ENCODE measurements at places on chromosomes 2 and 18.

GRCh38 chr2:106267997-106268396 lies 73.9 kb upstream of the UXS1 start:
- DNase-seq = no peak

- DNase-seq = no peak
These were observed 1.7 kb downstream of the CFAP221 start for GRCh38 chr2:119545754-119546446.

- no peak for DNase-seq
These were observed 347.6 kb upstream of the VRK2 start for GRCh38 chr2:57698935-57699449.

- DNase-seq = peak; percentile 80
These were observed 4.3 kb downstream of the COL3A1 start for GRCh38 chr2:188978291-188979081.

GRCh38 chr2:109471658-109472057 lies 142.1 kb downstream of the SEPTIN10 start:
- no peak for DNase-seq

DNA sequence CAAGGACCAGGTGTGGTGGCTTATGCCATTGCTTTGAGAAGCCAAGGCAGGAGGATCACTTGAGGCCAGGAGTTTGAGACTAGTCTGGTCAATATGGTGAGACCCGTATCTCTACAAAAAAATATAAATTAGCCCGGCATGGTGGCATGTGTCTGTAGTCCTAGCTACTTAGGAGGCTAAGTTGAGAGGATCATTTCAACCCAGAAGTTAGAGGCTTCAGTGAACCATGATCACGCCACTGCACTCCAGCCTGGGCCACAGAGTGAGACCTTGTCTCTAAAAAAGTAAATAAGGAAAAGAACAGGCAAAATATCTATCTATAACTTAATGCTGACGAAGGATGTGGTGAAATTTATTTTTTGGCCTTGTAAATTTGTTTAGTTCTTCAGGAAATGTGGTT lies 78.1 kb downstream of the UGGT1 start:
- no peak for DNase-seq

- peak; percentile 45 for DNase-seq
These were observed 57.1 kb downstream of the MAP4K4 start for GRCh38 chr2:101754618-101755017.

GRCh38 chr2:230928701-230929380 lies 3.8 kb upstream of the GPR55 start:
- no peak for DNase-seq

GRCh38 chr2:174014011-174014698 lies 49.0 kb upstream of the SP3 start:
- no peak for DNase-seq

DNA sequence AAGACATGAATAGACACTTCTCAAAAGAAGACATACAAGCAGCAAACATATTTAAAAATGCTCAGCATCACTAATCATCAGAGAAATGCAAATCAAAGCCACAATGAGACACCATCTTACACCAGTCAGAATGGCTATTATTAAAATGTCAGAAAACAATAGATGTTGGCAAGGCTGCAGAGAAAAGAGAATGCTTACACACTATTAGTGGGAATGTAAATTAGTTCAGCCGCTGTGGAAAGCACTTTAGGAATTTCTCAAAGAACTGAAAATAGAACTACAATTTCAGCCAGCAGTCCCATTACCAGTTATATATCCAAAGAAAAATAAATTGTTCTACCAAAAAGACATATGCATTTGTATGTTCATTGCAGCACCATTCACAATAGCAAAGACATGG lies 61.7 kb downstream of the STRADB start:
- no peak for DNase-seq

GRCh38 chr2:86016581-86016980 lies 89.1 kb downstream of the POLR1A start:
- no peak for DNase-seq

DNA sequence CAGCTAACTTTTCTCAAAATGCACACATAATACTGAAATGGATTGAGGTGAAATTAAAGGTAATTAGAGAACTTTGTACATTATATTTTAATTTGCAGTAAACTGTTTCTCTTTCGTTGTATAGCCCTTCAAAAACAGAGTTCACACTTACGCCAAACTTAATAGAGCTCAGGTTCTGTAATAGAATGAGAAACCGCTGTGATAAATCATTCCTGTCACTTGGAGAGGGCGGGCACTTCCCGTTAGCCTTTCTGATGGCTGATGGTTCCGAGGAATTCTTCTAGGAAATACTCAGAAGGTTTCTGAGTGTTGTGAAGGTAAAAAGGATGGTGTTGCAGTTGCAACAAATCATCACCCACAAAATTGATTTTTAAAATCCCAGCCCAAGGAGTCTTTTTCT lies 155.8 kb upstream of the ALKAL2 start:
- DNase-seq = no peak

DNA sequence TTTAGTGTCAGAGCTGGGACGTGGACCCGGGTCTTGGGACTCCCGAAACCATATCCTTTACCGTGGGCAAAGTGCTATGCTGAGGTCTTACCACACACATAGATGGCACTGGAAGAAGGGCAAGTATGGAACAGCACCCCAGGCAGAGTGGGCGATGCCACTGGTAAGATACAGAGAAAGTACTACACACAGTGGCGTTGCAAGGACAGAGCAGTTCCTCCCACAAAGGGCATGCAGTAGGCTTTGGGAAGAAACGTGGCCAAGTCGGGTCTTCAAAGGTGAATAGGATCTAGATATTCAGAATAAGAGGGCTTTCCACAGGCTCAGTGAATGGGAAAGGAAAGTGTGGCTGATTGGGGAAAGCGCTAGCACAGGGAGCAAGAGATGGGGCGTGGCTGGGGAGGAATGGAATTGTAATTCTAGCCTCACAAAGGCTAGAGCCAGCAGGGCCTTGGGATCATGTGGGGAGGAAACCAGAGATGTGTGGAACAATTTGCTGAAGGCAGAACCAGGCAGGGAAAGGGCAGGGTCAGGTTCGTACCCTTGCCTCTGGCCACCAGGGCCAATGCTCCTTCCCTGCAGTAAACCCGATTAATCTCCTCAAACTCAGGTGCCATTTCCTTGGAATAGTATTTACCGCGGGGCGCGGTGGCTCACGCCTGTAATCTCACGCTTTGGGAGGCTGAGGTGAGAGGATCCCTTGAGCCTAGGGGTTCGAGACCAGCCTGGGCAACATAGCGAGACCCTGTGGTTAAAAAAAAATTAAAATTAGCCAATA lies 36.0 kb downstream of the PCBP1 start:
- peak; percentile 48 for DNase-seq

GRCh38 chr2:45177870-45178269 lies 168.6 kb upstream of the SIX2 start:
- peak; percentile 97 for DNase-seq

DNA sequence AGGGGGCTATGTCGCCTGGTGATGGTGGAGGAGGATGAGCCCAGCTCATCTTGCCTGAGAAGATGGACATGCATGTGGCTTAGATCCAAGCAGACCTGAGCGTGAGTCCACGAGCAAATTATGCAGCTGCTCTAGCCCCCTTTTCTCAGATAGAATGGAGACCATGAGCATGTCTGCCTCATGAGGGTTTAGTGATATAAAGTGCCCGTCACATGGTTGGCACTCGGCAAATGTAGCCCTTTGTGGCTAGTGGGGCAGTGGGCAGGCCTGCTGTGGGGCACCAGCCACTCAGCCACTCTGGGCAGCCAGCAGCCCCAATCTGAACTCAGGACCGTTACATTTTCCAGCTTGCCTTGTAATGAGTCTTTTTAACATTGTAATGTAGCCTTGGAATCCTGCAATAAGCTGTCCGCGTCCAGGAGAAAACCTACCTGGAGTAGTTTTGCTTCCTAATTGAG lies 92.1 kb upstream of the HS6ST1 start:
- no peak for DNase-seq

DNA sequence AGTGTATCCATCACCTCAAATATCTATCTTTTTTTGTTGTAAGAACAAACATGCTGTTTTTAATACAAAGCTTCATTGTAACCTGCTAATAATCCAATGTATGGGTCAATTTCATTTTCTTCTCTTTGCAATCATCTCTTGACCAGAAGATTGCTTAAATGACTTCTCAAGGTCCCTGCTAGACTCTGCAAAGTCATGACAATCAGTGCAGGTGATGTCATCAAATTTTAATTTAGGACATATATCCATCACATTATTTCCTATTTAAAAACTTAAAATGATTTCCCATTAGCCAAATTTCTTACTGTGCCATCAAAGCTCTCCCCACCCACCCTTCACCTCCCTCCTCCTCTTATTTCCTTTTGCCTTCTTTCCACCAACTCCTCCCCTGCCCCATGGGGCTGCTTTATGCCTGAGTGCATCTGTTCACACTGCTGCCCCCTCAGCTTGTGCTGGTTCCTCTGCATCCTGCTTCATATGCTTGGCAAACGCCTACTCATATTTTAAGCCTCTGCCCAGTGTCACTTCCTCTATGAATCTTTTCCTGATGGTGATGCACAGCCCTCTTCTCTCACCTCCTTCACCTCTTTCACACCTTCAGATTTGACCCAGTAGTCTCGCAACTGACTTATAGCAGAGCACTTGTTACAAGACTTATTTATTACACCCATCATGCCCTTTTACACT lies 20.3 kb downstream of the PLEK start:
- no peak for DNase-seq

- DNase-seq = no peak
These were observed 171.4 kb downstream of the ZNF804A start for GRCh38 chr2:184769686-184770085.

GRCh38 chr2:240886678-240887609 lies 9.0 kb downstream of the MAB21L4 start:
- no peak for DNase-seq

DNA sequence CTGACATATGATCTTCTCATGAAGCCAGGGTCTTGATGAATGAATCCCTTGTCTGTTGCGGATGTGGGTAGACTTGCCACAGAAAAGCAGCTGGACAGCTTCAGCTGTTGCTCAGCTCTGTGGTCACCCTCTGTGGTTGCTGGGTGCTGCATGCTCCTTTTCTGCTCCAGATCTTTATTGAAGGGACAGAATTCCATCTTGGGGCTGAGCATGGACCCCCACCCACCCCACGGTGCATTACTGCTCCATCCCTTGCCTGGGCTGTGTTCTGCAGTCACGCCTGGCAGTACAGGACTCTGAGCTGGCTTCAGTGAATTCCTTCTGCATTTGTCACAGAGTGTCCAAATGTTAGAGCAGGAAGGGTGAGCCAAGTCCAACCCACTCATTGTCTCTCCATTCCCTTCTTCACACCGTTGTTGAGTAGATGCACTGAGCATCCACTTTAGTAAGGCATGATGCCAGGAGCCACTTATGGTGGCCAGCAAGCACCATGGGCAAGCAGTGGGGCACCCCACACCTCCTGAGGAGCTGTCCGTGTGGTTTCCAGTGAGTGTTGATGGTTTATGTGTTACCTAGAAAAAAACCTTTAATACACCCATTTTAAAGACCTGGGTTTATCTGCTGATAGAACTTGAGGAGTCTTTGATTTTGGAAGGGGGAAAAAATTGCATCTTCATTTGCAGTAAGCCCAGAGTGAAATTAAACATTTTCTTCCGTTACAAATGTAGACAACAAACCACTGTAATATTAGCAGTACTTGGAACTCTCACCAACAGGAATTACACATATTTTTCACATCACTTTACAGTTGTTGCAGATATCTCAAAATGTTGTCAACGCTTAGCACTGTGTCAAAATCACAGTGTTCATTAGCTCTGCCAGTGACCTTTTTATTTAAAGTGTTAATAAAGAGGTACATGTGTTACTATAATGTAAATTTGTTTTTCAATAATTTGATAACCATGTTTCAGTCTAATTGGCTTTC lies 14.7 kb upstream of the ITGB6 start:
- peak; percentile 93 for DNase-seq

DNA sequence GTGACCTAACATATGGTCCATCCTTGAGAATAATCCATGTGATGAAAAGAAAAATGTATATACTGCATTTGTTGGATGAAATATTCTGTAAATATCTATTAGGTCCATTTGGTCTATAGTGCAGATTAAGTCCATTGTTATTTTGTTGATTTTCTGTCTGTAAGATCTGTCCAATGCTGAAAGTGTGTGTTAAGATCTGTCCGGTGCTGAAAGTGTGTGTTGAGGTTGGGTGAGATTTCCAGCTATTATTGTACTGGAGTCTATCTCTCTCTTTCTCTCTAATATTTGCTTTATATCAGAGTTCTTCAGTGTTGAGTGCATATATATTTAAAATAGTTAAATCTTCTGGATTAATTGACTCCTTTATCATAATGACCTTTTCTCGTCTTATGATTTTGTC lies 828.8 kb upstream of the CRIM1 start:
- DNase-seq = no peak

- DNase-seq = no peak
These were observed 12.5 kb downstream of the TACR1 start for GRCh38 chr2:75186821-75187220.

DNA sequence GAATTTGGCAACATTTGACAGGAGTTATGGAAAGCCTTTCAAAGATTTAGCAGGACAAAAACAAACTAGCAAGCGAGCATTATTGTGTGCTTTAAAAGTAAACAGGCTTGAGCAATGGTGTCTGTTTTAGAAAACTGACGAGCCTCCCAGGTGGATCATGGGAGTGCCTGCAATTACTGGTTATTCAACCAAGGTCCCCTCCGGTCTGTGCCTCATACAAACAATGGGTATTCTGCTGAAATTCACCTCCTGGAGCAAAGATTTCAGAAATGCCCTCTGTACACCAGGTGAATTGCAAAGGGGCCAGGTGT lies 22.4 kb downstream of the RTP5 start:
- DNase-seq = no peak

DNA sequence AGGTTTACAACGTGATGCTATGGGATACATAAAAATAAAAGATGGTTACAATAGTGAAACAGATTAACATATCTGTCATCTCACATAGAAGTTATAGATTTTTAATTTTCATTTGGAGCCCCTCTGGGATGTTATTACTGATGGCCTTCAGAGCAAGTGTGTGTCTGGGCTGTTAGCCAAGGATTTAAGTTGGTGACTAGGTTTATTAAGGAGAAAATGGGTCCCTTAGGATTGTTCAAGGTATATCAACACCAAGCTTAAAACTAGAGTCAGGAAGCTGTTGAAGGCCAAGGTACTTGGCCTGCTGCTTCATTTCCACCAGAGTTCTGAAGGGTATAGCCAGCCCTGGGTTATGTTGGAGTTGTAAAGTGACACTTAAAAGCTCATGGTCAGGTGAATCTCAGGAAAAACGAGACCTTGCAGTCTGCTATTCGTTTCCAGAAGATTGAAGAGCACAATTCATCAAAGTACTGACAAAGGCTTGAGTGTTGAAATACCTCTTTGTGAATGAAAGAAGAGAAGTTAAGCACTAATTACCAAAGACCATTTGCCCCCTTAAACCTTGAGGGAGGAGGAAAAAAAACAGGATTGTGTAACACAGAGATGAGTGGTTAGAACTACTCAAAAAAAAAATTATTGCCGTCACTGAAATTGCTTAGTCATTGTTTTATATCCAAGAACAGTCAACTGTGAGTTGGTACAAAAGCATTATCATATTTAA lies 48.4 kb downstream of the MAP2 start:
- DNase-seq = peak; percentile 62
